T-helper 9 cell (primary cell): ENCODE measurements at places on chromosomes 12 and 14.

GRCh38 chr12:13211859-13212664 lies 15.5 kb downstream of the EMP1 start:
- peak; percentile 57 for DNase-seq

- no peak for DNase-seq
These were observed 97.0 kb downstream of the DPF3 start for GRCh38 chr14:72796935-72797334.

DNA sequence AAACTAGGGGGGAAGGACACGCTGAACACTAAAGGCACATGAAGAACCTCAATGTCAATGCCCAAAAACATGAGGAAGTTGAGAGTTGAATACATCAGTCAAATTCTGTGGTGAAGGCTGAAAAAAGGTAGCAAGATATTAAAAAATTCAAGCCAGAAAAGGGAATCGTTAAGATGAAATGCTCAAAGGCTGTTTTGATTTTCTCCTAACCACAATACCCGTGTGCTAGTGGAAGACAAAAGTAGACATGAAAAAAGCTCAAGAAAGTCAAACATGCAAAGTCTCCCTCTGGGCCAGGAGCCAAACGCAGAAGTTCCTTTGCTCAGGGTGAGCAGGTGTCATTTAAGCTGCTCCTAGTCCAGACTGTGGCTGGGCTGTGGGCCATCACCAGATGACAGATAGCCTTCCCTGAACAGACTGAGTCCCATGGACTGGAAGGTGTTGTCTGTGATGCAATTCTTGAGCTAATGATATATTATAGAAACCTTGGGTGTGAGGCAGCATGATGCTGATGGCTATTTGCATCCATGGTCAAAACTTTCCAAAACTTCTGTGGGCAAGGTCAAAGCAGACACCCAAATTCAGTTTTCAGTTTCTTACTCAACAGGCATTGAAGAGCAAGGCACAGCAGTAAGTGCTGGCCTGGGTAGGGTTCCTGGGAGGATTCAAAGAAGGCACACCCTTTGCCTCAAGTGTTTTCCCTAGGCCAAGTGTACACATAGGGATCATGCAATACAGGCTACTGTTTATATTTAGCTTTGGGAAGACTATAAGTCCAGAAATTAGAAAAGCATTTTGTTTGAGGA lies 81.6 kb downstream of the MYRFL start:
- DNase-seq = no peak

DNA sequence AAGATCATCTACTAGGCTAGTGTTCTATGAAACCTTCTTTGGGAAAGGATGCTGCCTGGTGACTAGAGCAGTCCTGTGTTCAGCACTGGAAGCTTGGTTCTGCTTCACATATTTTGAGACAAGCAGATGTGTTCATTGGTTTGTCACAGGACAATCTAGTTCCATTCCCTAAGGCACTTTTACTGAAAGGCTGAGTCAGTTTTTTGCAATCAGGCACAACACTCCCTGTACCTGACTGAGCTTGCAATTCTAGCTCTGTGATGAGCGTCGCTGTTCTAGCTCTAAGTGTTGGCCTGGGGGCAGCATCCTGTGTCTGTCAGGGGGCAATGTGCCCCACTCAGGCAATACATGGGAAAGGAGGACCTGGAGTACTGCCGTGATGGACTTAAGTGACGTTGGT lies 144.4 kb downstream of the CAND1 start:
- DNase-seq = no peak

- peak; percentile 45 for DNase-seq
These were observed 101.9 kb upstream of the SFSWAP start for GRCh38 chr12:131608740-131609690.

- no peak for DNase-seq
These were observed 55.5 kb downstream of the ZNF664 start for GRCh38 chr12:124028555-124028925.

- no peak for DNase-seq
These were observed 34.7 kb downstream of the MIA2 start for GRCh38 chr14:39268393-39268792.
